Right atrium auricular region (tissue), 2 donors: ENCODE measurements at places on chromosomes 1 and 21. TPM values are rescaled to one million over a fixed set of nuclear protein-coding genes. Genes with fewer than 3 reads are reported as not detected.

- DNase-seq = no peak
These were observed 42.5 kb downstream of the LGR6 start for GRCh38 chr1:202235856-202236837.

DNA sequence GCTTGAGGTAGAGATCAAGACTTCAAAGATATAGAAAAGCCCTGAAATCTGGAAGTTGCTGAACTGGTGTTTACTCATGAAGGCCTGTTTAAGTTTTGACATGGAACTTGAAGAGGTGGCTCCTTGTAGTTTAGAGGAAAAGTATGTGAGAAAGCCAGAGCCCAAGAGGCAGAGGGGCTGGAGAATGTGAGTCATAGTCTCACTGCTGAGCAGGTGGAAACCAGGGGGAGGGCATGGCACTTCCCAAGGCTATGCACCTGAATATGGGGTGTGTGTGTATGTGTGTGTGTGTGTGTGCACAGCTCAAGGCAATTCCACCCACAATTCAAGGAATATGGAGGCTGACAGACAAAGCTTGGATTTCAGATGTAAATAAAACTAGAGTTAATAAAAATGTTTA, 46.8 kb upstream of the C1orf198 start:
- no peak for DNase-seq

GRCh38 chr1:227945891-227946623, 1.7 kb downstream of the WNT9A start:
- DNase-seq = peak; percentile 80

GRCh38 chr21:38315122-38315521, 58.3 kb downstream of the KCNJ15 start:
- DNase-seq = no peak

DNA sequence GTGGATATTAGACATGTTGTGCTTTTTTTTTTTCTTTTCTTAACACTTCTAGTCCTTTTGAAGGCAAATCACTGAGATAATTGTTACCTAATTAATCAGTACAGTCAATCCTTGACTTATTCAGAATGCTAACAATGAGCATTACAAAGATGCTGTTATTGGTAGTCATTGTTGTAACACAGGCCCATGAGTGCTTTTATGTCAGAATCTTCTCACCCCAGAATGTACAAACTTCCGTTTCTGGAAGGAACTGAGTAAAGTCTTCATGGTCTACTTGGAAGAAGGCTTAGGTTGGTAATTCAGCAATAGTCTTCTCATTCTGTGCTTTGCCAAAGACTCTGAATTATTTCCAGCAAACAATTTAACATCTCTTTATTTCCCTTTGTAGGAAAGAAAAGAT, 3.1 kb downstream of the KCNK1 start:
- no peak for DNase-seq

GRCh38 chr1:93965888-93966287, 56.7 kb upstream of the GCLM start:
- DNase-seq = no peak

DNA sequence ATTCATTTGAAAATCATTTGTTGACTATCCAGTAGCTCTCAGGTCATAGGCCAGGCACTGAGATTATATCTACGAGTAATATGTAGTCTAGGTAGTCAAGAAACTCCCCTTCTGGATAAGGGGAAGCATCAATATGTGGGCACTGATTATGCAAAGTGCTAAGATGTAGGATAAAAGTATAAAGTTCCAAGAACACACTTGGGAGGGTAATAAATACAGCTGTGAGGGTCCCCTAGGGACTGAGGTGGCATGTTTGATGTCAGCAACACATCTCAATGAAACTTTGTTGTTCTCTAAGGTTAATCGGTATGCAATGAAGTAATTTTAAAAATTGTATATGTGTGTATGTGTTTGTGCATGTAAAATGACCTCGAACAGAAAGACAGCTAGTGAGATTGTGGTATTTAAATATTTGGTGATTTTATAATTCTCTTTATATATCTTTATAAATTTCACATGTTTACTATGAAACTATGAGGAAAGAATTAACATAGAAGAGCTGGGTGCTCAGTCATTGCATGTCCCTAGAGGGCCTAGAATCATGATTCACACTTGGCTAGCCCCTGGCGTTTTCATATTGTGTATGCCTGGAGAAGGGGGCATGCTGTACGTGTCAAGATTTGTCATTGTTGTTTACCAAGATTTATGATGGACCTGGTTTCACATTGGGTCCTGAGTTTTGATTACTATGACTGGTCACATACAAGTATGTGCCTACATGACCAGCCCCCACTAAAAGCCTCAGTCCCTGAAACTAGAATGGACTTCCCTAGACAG, 140.1 kb upstream of the DUSP10 start:
- no peak for DNase-seq

DNA sequence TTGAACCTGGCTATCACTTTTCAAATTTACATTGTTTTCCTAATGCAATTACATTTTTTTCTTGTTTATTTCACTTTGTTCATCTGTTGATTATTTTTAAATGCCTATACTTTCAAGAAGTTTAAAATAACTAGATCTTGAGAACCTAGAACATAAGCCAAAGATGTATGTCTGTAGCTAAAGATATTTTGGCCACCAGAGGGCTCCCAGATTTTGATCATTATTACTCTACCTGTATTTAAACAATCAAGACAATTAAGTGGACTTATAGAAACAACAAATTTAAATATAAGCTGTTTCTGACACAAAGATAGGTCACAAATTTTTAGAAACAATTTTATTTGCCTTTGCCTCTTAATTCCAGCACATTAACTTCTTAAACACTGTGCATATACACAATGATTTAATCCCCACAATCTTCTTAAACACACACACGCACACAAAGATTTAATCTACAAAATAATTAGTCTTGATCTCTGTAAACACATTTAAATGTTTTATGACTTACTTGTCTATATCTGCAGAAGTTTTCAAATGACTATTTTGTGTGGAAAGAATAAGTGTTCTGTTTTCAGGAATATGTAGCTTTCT, 380.0 kb downstream of the DSCAM start:
- DNase-seq = no peak

GRCh38 chr1:157704878-157705277, 4.3 kb upstream of the FCRL3 start:
- DNase-seq = no peak

DNA sequence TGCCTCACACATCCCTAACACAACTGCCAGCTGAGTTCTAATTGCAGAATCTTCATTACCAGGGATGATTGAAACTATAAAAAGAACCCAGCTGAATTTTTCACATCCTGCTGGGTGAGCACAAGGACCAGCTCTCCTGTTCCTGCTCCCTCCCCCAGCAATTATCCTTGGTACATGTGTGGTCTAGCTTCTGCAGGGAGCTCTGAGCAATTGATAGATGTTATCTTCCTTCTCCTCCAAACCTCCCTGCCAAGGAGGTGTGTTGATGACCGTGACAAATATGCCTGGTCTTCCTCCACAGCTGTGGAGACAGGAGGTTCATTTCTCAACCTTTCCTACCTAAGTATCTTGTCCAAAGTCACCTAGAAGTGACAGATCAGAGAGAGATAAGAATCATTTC, 65.3 kb upstream of the MAN1A2 start:
- DNase-seq = no peak

EDN2 gene
- not detected for total RNA-seq

OR14C36 gene
- total RNA-seq = not detected

DNA sequence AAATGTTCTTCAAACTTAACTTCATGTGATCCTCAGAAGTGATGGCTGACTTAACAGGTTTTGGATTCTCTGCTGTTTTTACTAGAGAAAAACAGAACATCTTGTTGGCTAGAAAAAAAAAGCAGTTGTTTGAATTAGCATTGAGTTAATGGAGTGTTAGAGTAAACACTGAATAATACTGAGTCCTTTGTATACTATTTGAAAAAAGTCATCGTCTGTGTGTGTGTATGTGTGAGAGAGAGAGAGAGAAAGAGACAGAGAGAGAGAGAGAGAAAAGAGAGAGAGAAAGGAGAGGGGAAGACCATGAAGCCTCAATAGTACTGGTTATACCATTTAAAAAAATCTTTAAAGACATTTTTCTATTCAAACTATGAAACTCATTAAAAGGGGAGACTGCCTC, 10.4 kb downstream of the ZNF697 start:
- DNase-seq = no peak

AUNIP gene
- total RNA-seq = not detected

MYBPH gene
- total RNA-seq = not detected

GRCh38 chr1:167342846-167343245, 122.2 kb downstream of the POU2F1 start:
- no peak for DNase-seq

DNA sequence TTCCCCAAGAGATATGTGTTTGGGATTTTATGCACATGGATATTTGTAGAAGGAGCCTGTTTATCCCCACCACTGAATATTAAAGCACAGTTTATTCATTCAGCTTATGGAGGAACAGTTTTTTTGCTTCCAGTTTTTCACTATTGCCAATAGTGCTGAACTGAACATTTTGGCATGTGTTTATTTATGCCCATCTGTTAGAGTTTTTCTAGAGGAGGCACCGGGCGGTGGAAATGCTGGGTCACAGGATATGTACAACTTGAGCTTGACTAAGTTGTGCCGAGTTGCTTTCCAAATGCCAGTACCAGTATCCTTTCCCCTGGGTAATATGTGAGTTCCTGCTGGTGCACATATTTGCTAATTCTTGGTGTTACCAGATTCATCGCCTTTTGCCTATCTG, 111.3 kb downstream of the GREM2 start:
- no peak for DNase-seq

RIPK4 gene
- total RNA-seq = 2.1 TPM

DNA sequence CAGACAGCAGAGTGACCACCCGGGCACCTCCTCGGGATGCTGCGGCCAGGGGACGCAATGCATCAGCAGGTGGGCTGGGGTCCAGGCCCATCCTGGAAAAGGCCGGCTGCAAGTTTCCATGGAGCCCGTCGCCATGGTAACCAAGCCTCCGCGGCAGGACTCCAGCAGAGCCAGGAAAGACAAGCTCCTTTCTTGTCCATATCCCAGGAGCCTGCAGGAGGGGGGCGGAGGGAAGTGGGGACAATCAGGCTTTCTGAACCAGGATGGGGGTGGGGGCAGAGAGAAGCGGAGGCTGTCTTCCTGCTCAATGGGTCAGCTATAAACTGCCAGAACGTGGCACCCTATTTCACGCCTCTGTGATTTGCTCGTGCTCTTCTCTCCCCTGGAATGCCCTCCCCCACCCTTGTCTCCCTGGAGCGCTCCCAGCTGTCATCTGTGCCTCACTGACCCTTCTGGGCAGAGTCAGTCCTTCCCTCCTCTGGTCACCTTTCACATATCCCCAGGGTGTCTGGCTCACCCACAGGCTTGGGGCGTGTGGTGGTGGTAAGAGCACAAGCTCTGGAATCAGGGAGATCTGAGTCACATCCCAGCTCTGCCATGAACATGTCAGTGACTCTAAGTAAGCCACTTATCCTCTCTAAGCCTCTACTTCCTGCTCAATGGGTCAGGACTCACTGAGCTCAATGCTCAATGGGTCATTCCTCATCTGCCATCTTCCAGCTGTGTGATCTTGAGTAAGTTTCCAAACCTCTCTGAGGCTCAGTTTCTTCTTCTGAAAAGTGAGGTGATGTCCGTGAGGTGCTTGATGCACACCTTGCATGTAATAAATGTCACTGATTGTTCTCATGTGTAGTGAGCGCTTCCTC, 58.9 kb upstream of the LAPTM5 start:
- DNase-seq = no peak

GRCh38 chr1:109730666-109731065, 10.2 kb downstream of the GSTM3 start:
- no peak for DNase-seq

DNA sequence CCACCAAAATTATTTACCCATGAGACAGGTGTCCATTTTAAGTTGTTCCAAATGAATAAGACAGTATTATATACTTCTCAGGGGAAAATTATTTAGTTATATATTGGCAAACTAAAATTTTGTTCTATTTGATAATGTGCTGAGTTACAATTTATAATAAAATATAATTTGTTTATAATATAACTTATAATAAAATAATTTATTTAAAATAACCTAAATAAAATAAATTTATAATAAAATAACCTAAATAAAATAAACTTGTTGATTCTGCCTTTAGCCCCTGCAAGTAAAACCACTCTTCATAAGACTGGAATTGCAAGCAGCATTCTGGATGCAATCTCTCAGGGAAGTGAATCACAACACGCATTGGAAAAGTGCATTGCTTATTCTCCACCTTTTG, 69.6 kb downstream of the RAVER2 start:
- no peak for DNase-seq

GRCh38 chr1:93433407-93433961, 14.4 kb upstream of the FNBP1L start:
- DNase-seq = no peak

DNA sequence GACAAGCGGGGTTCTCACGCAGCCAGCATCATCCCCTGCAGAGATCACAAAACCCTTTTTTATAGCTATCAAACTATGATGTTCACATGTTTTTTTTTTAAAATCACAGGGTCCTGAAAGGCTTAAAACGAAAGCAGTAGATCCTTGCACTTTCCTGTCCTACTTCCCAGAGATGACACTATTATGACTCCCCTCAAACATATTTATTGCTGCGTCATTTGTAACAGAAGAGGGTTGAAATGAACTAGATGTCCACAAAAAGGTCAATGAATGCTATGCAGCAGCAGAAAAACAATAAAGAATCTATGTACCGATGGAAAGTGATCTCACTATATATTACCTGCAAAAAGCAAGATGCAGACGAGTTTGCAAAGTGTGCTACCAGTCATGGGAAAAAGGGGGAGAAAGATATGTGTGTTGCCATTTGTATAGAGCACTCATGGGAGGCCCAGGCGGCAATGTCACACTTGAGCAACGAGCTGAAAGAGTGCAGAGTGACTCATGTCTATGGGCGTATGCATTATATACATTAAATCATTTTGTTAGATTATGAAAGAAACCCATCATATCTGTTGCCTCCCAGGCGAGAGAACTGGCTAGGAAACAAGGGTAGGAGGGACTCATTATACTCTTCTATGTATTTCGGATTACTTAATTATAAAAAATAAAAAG, 68.9 kb upstream of the PARP1 start:
- no peak for DNase-seq

TP73 gene
- not detected for total RNA-seq

DNA sequence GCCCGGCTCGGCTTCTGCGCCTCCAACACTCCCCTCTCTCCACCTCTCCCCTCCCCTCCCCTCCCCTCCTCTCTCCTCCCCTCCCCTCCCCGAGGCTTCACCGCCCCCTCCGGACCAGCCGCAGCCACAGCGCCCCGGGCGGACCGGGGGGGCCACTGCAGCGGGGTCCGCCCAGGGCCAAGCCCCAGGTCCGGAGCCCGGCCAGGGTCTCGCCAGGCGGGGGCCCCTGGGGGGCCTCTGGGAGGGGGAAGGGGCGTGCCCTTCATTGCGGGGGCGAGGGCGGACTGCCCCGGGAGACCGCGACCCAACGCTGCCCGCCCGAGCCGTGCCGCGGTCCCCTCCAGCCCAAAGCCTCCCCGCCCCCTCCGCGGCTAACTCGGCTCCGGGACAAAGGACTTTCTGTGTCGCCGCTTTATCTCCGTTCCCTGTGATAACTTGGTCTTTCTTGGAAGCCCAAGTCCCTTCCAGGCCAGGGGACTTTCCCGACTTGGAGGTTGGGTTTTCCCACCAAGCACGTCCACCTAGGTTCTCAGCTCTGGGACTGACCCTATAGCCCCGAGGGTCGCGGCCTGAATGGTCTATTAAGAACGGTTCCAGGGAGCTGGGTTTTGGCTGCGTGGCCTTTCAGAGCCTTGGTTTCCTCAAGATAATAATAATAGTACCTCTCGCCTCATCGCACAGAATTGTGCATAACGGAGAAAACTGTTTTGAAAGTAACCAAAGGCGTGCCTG, at the start of gene UBQLN4:
UBQLN4 (minus strand) TSS at position 31 of the 732 bp plus-strand sequence. CDS start 97 bp downstream, outside the sequence.
- DNase-seq = peak; percentile 80

LRRC53 gene
- not detected for total RNA-seq

- no peak for DNase-seq
These were observed 28.0 kb upstream of the FOXO6 start for GRCh38 chr1:41333146-41333784.

TDRD5 gene
- total RNA-seq = not detected
